Activated T-cell treated with anti-CD3 and anti-CD28 coated beads, Interleukin-2, amount 50 U/mL, for 24 hours (primary cell): ENCODE measurements at places on chromosomes 2 and 18.

GRCh38 chr2:7270011-7270431, 352.8 kb downstream of the RNF144A start:
- DNase-seq: no peak

GRCh38 chr2:96092951-96093350, 23.4 kb downstream of the ADRA2B start:
- no peak for DNase-seq

- DNase-seq: no peak
Measured at GRCh38 chr2:181438261-181438660, 18.9 kb upstream of the ITGA4 start.

DNA sequence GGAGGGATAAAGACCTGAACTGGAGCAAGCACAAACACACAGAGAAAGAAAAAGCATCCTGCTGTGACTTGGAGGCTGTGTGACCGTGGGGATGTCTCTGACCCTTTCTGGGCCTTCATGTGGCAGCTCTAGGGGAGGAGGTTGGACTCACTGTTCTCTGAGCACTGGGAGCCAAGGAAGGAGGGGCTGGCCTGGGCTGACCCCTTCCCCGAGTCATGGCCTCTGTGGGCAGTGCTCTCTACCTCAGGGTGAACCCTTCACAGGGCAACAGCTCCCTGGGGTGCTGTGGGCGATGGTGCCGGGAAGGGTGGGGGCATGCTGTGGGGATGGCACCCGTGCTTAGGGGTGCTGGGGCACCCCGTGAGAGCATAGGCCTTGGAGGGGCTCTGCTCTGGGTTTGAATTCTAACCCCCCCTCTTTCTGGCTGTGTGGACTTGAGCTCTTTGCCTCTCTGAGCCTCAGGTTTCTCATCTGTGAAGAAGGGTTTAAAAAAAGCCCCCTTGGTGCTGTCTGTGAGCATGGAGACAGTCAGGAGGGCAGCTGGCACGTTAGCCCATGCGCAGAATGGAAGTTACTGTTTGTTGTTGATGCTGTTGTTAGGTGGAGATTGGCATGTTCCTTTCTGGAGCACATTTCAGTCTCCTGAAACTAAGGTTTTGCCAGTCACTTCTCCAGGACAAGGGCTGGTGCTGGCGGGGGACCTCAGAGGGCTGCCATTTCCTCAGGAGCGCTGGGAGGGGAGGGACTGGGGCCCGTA, 700 bp downstream of the TOGARAM2 start:
- no peak for DNase-seq

DNA sequence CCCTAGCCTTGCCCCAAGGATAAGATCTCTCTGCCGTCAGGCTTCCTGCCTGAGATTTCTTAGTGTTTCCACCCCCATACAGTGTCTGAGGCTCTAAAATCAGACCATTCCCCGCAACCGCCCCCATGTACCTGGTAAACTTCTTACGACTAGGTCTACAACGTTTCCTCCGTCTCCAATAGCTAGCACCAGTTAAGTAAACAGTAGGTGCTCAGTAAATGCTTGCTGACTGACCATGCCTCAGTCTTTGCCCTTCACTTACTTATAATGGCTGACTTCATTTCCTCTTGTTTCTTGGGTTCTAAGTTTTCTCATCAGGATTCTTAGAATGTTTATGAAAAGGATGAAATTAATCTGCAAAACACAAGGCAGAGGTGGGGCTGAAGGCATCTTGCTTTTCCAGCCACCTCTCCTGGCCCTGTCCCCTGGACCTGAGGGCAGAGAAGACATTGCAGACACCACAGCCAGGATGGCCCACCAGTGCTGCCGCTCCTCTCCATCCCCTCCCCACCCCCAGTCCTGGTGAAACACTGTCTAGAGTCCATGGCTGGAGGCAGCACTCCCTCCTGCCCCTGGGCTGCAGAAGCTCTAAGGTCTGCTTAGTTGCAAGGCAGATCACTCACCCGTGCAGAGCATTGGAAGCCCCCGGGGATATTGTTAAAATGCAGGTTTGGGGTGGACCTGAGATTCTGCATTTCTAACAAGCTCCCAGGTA, 16.9 kb downstream of the TMEM37 start:
- DNase-seq: no peak

DNA sequence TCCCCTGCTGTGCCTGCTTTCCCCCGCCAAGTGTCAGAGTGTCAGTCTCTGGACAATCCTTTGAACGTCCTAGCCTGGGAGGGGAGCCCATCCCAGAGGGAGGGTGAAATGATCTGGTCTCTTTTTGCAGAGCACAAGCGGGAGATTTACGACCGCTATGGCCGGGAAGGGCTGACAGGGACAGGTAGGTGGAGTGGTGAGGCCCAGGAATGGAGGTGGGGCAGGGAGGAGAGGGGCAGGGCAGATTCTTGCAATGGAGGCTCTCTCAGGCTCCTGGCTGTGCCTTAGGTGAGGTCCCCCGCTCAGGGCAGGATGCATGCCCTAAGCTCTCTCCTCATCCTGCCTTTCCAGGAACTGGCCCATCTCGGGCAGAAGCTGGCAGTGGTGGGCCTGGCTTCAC, 2.4 kb downstream of the DNAJB2 start:
- DNase-seq: no peak

- DNase-seq: peak; percentile 62
Measured at GRCh38 chr18:13279181-13280069, 60.9 kb downstream of the LDLRAD4 start.

DNA sequence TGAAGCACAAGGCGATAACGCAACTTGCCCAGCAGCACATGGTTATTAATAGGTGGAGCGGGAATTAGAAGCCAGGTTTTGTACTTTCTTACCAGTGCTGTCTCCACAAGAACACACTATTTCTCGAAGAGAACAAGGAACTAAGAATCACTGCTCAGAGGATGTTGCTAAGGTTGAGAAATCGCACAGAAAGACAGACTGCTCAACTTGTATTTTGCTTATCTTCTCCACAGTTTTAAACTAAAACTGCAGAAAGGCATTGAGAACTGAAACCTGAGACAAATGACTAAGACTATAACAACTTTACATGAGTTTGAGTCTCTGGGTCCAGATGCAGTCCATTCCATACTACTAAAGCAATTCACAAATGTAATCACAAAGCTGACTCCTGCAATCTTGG, 6.2 kb downstream of the PRKD3 start:
- no peak for DNase-seq

GRCh38 chr2:196328088-196328680, 156.8 kb upstream of the STK17B start:
- DNase-seq: no peak
